ENCODE measurements at places on chromosomes 2 and 18. TPM values are rescaled to one million over a fixed set of nuclear protein-coding genes. Genes with fewer than 3 reads are reported as not detected.

Gene GLI2
- 0.39 TPM for total RNA-seq

Gene KDM3A
- total RNA-seq, result 34.5 TPM

Gene MPV17
- 67.6 TPM for total RNA-seq

Gene NYAP2
- total RNA-seq, result not detected

Gene RNPEPL1
- 72.1 TPM for total RNA-seq

Gene CD28
- 0.80 TPM for total RNA-seq

Gene PSMA8
- not detected for total RNA-seq

Gene SKOR2
- total RNA-seq, result not detected

Gene CFAP65
- total RNA-seq, result not detected

Gene FRZB
- 1.6 TPM for total RNA-seq

Gene SCRN3
- total RNA-seq, result 57.0 TPM

Gene AOX1
- 0.72 TPM for total RNA-seq

Gene CCDC68
- total RNA-seq, result 3.7 TPM

All from heart right ventricle (tissue), 16 donors.